ENCODE measurements at places on chromosomes 7 and 10.

GRCh38 chr10:48406204-48406603 lies 99.7 kb downstream of the MAPK8 start:
- peak; percentile 18 for DNase-seq

DNA sequence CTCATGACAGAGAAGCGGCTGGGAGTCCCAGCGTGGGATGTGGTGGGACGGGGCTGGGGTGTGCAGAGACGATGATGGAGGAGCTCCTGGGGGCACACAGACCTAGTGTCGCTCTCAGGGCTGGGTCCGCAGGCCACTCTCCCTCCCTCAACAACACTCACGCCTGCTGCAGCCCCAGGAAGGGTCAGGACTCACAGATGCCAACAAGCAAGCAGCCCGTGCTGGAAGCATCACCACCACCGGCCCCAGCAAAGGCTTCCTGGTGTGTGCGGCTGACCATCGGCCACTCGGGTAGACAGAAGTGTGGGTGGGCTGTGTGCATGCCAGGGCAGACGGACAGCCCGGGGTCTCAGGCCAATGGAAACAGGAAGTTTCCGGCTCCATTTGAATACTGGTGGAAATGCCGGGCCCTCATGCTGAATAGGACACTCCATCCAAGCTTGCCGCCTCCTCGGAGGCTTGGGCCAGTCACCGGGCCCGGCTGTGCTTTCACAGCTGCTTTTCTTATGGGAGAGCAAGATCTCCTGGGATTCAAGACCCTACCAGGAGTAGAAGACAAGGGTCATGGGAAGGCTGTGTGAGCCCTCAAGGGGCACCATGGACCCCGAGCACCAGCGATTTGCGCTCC lies 178.1 kb downstream of the ELFN1 start:
- no peak for DNase-seq

DNA sequence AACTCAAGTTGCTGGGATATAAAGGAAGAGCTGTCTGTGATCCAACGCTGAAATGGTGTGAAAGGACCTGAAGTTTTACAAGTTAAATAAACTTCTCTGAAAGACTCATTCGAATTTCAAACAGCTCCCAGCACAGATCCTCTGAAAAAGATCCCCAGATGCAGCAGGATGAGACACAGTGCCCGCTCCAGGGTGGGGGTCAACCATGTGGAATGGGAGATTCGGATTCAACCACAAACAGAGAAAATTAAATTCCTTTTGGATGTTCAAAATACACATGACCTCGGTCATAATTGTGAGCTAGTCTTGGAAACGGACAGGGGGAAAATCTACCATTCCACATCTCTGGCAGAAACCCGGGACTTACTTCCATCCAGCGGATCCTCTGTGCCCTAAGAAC lies 119.6 kb downstream of the PRKAG2 start:
- DNase-seq = peak; percentile 56

DNA sequence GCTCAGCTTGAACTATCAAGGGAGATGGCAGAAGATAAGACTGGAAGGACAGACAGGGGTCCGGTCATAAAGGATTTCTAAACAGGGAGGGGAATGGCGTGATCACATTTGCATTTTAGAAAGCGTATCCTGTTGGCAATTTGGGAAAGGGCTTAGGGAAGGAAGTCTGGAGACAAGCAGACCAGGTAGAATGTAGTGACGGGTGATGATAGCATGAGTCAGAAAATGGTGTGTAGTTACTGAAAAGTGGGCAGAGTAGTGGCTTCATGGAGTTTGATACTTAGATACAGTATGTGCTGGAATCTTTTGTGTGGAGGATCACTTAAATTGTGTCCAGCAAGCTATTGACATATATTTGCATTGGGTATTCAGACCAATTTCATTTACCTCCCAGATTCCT lies 61.2 kb downstream of the LRGUK start:
- no peak for DNase-seq

DNA sequence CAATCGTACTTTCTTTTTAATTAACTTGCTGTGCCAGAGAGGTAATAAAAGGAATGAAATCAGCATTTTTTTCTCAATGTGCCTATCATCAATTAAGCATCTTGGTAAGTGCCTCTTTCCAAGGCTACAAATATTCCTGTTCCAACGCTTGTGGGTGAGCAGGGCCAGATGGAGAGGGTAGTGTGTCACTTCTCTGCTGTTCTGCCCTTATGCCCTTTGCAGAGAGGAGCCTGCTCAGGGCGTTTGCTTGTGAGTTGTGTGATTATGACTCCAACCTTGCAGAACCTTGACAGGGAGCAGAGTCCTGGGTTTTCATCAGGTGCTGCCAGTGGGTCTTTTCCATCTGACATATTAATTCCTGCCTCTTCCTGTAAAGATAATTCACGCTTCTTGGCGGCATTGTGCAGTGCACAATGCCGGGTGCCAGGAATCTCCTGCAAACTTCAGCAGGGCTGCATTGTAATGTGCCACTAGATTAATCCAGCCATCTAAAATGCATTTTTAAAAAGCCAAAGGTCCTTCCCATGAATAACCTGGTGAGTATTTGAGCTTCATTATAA lies 234.4 kb downstream of the ARHGAP12 start:
- no peak for DNase-seq

- DNase-seq = no peak
These were observed 4.4 kb downstream of the ZMIZ1 start for GRCh38 chr10:79072994-79073645.

DNA sequence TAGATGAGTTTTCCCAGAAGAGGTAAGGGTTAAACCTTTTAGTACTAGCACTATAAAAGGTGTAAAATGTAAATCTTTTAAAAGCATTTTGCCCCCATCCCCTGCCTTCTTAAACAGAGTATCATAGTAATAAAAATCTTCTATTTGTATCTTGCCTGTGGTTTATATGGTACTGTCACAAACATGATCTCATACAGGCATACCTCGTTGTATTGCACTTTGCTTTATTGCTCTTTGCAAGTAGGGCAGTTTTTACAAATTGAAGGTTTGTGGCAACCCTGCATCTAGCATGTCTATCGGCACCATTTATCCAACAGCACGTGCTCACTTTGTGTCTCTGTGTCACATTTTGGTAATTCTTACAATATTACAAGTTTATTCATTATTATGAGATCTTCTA lies 198.8 kb upstream of the YAE1 start:
- DNase-seq = no peak

DNA sequence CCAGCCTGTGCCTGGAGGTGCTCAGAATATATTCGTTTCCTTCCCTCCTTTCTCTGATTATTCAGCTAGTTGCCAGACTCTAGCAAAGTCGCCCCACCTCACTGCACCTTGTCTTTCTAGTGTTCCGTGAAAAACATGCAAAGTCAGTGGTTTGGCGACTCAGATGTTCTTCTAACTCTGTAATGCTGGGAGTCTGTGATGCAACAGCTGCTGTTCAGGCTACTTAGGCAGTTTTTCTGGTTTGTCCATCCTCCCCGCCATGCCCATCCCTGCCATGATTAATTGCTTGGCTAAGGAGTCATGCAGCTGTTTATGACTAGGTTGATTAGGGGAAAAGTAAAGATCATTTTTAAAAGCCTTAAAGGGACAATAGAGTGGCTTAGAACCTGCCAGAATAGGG lies 99.4 kb downstream of the MTPN start:
- peak; percentile 48 for DNase-seq

GRCh38 chr10:112958275-112958995 lies 8.4 kb downstream of the TCF7L2 start:
- peak; percentile 81 for DNase-seq

GRCh38 chr10:4201866-4202825 lies 417.1 kb upstream of the KLF6 start:
- peak; percentile 60 for DNase-seq

DNA sequence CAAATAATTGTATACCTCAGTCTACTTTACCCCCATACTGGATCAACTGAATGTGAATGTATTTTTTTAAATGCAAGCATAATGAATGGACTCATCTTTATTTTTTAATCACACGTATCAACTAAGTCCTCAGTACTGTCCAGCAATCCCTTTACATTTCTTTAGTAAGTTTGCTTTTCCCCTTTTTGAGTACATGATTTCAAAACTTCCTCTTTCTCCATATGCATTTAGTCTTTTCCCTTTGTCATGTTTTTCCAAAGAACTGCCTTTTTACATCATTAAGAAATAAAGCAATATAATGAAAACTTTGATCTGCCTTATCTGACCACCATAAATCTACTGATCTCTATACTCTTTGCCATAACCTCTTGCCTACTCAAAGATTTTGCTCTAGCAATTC lies 182.5 kb upstream of the AKR1E2 start:
- no peak for DNase-seq

DNA sequence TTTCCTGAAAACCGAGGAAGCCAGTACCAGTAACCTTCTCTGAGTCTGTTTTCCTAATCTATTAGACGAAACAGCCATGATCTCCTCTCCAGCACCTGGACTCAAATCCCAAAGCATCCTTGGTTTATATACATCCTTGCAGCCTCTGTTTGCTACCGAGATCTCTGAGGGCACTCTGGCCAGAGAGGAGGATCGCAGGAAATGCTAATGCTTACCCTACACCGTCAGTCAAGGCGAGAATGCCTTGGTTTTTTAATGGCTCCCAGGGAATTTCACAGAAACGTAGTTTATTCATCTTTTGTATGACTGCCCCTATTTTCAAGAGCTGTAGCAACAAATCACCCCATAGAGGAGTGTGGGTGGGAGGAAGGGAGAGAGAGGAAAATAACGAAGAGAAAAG lies 91.5 kb upstream of the CALN1 start:
- no peak for DNase-seq

- DNase-seq = no peak
These were observed 49.4 kb downstream of the JMJD1C start for GRCh38 chr10:63416376-63416775.
